ENCODE measurements at places on chromosomes 2 and 18.
A peak's percentile ranks its signal among the peaks of the same experiment; 100 is the strongest.

- DNase-seq, result no peak
Observed at GRCh38 chr18:58135183-58135641, 91.2 kb downstream of the NEDD4L start.

- peak; percentile 55 for DNase-seq
Observed at GRCh38 chr2:96913398-96914202, 43.7 kb upstream of the SEMA4C start.

DNA sequence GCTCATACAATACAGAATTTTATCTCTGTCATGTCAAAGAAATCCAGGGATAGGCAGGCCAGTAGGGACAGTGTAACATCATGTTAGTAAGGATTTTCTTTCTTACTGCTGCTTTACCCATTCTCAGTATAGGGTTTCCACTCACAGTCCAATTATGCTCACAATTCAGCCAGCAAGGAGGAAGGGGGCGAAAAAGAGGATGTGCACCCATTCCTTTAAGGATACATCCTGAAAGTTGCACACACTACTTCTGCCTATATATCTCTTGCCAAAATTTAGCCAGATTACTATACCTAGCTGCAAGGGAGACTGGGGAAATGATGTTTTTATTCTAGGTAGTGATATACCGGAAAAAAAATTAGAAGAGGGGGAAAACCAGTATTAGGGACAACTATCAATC lies 66.1 kb downstream of the BAZ2B start:
- DNase-seq, result no peak

DNA sequence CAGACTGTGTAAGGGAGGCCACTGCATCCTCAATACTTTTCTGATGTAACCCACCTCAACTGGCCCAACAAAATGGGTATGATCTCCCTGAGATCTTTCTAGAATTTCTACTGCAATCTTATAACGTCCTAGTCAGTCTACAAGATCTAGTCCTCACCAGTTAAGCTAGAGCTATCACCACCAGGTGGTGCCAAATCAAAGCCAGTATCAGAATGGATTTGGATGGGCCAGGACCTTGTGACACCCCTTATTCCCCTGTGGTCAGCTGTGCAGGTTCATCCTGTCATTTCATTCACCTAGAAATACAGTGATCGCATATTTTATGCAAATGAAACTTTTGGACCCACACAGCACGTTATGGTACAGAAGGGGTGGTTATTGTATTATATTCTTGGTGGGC lies 90.3 kb downstream of the OLA1 start:
- DNase-seq, result no peak

Data from naive thymus-derived CD4-positive, alpha-beta T cell (primary cell).